Purkinje cell (primary cell): ENCODE measurements at places on chromosomes 11 and 22. TPM values are rescaled to one million over a fixed set of nuclear protein-coding genes. Genes with fewer than 3 reads are reported as not detected.

Gene CDC45
- 2.5 and 2.6 TPM in 2 replicates for polyA plus RNA-seq

Gene LDHAL6A
- polyA plus RNA-seq: 0.15 TPM in 1 of 2 replicates, not detected in the other

Gene GGT5
- not detected in 2 replicates for polyA plus RNA-seq

Gene KRTAP5-9
- not detected in 2 replicates for polyA plus RNA-seq

Gene CRYBA4
- not detected in 2 replicates for polyA plus RNA-seq
